NCI-H1694 treated with DMSO at 0.1 percent for 48 hours (cell line): ENCODE measurements at places on chromosomes 12 and 14.

DNA sequence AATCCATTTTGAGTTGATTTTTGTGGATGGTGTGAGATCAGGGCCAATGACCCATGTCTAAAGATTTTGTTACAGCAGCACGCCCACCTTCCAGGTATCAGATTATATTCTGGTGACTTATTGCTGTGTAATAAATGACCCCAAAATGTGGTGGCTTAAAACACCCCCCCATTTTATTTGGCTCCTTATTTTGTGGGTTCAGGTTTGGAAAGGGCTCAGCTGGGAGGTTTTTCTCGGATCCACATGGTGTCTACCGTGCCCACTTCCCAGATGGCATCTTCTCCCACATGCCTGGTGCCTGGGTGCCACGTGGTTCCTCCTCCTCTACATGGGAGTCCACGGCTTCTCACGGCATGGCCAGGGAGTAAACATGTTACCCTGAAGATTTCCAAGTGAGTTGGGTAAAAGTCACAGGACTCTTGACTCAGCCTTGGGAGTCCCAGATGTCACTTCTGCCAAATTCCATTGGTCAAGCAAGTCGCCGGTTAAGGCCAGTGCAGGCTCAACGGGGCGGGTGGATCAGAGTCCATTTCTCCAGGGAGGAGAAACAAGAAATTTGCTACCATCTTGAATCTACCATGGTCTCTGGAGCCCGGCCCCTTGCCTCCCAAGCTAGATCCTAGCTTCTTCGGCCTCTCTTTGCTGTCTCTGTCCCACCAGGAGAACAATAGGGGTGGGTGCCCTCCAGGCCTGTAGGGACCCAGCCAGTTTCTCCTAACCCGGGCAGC, 214.3 kb downstream of the KIF26A start:
- DNase-seq = no peak

DNA sequence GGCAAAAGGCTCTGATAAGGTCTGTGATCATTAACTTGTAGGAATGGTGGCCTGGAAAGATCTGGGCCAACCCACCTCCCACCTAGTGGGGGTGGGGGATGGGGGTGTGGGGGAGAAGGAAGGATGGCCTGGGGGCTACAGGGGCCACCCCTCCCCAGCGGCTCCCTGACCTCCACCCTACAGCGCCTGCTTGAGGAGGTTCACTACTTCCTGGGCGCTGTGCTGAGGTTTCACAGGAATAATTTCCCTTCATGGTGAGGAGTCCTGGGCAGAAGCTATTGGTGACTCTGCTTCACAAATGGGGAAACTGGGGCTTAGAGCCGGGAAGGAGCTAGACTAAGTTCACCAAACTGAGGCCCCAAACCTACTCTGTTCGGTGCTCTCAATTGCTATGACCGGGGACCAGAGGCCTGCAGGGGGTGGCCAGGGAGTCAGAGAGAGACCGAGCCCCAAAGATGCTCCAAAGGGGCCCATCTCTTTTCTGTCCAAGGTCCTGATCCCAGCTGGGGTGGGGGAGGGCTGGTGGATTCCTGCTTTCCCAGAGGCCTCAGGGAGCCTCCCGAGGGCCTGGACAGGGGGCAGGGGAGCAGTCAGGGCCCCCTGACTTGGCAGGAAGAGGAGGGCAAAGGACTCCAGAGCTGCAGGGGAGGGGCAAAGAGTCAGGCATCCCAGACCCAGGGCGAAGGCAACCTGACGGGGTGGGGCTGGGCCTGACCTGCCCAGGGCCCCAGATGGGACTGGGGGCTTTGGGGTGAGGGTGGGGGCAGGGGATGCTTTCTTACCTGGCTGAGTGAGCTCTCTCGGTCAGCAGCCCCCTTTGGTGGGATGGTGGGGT, 1.7 kb downstream of the HNF1A start:
- DNase-seq = no peak

GRCh38 chr12:13198876-13199275, 2.4 kb downstream of the EMP1 start:
- DNase-seq = no peak

DNA sequence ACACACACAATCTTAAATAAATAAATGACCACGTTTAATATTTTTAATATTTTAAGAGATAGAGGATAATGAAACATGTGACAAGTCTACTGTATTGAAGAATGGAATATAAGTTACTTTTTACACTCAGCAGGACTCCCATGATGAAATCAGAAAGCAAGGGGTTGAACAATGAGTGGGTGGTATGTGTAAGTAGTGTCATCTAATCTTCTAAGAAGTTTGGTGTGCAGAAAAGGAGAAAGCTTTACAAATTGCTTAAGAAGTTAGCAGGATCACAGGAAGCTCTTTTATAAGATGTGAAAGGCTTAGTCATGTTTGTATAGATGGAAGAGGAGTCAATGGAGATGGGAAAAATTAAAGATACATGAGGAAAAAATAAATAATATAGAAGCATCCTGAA, 47.8 kb downstream of the SLC15A5 start:
- no peak for DNase-seq

DNA sequence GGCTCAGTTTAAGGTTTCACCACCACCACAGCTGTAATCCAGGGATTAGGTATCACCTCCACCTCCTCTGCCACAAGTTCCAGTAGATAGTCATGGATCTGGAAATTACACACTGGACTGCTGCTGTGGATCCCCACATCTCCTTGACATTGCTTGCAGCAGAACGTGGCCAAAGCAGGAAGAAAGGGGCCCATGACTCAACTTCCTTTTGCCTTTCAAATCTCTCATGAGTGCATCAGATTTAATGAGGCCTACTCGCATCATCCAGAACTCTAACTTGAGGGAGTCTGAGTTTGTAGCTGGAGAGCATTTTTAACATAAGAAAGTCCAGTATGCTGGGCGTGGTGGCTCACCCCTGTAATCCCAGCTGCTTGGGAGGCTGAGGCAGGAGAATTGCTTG, 29.2 kb upstream of the TMED10 start:
- no peak for DNase-seq

- no peak for DNase-seq
Measured at GRCh38 chr12:79895071-79895470, 39.8 kb downstream of the PPP1R12A start.

GRCh38 chr12:55469291-55469690, 647 bp downstream of the OR6C70 start:
- no peak for DNase-seq

GRCh38 chr12:53005986-53006809, at the start of gene EIF4B:
Gene EIF4B, plus strand, starts transcription at chr12:53006456. Its CDS starts 28 bp downstream, at chr12:53006484.
- peak; percentile 97 for DNase-seq

- DNase-seq = no peak
Measured at GRCh38 chr12:14213542-14213941, 151.9 kb upstream of the ATF7IP start.

- peak; percentile 88 for DNase-seq
Measured at GRCh38 chr14:29354486-29354885, 573.2 kb downstream of the PRKD1 start.

DNA sequence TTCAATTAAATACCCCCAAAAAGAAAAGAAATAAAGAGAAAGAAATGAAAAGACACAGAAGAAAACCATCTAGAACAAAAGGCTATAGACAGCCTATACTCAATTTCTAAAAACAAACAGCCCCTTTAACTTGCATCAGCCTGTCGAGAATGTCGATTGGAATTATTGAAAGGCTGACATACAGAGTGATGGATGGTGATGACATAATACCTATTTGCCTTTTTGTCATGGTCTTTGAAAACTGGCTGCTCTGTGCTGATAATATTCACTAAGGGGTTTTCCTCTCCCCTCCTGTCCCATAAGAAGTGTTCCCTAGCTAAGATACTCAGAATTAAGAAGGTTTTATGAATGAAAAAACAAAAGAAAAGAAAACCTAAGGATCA, 393.7 kb downstream of the SOX5 start:
- no peak for DNase-seq

- DNase-seq = no peak
Measured at GRCh38 chr14:58078068-58078467, 73.9 kb downstream of the ARMH4 start.
